ENCODE measurements at places on chromosomes 7 and 10.

- DNase-seq, result no peak
Measured at GRCh38 chr7:94431176-94431575, 36.5 kb downstream of the COL1A2 start.

GRCh38 chr10:79231908-79232307 lies 115.4 kb upstream of the PPIF start:
- DNase-seq, result no peak

DNA sequence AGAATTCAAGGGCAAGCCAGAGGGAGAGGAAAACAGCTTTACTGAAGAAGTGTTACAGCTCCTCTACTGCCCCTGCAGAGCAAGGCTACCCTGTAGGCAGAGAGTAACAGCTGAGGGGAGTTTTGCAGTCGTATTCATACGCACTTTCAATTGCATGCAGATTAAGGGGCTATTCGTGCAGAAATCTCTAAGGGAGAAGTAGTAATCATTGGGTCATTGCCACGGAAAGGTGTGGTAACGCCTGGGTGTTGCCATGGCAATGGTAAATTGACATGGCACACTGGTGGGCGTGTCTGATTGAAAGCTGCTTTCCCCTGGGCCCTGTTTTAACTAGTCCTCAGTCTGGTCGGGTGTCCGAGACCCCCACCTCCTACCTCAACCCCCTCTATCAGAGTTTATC lies 227.2 kb downstream of the NSUN6 start:
- DNase-seq, result no peak

DNA sequence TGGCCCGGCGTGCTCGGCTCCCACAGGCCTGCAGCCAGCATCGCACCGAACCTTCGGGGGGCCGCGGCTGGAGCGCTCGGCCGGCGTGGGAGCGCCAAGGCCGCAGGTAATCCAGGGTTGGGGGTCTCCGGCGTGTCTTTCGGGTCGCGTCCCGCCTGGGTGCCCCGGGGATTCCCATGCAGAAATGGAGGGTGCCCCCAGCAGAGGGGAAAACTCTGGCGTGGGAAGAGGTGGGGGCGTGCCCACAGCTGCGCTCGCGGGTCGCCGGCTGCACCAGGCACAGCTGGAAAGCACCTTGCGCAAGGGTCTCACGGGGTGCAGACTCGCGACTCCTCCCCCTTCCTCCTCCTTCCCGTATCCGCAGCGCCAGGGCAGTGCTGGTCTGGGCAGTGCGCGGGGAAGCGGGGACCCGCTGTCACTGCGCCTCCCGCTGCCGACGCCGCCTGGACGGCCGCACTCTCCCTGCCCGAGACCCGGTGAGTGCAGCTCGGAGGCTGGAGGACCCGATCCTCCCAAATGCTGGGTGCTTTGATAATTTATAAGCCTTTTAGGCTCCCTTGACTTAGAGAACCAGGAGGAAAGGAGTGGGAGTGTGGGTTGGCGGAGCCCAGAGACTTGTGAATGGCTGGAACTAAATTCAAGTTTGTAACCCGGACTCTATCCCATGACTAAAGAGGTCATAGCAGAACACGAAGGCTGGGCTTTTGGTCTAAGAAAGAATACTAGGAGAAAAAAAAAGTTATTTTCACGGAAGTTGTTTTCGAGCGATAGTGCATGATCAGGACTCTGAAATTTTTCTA lies 489 bp downstream of the MAP3K8 start:
- DNase-seq, result peak; percentile 71

DNA sequence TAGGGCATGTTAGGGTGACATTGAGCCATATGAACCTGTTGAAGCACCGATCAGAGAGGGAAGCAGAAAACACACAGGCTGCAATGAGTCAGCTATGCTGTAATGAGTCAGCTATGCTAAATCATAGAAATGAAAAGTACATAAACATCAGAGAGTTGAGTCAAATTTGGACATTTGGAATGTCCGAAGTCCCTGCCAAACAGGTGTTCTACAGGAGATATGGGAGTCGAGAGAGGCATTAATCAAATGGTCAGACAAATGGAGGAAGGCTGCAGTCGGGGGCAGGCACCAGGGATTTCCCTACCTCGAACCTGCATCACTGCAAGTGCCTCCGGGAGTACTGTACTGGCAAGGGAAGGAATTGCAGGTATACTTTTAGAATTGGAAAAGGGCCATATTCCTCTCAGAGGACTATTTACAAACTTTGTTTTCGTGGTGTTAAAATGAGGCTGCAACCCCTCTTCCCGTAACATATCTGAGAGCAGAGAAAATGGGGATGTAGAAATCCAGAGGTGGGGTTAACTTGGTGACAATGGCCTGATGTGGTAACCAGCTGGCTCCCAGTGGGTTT lies 8.8 kb upstream of the ZC3HAV1 start:
- no peak for DNase-seq

DNA sequence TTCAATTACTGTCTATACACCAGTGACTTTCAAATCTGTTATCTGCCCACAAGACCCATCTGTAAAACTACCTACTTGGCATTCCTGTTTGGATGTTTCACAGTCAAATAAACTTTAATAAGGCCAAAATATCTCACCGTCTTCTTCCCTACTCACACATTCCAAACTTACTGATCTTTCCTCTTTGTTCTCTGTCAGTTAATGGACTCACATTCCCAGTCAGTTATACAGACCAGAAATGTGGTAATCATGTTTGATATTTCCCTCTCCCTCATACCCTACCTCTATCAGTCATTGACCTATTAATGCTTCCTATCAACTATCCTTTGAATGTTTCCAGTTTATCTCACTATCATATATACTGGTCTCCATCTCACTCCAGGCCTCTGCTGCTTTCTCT lies 28.5 kb upstream of the HDAC9 start:
- no peak for DNase-seq

GRCh38 chr7:29956487-29956836 lies 33.1 kb downstream of the SCRN1 start:
- DNase-seq, result no peak

DNA sequence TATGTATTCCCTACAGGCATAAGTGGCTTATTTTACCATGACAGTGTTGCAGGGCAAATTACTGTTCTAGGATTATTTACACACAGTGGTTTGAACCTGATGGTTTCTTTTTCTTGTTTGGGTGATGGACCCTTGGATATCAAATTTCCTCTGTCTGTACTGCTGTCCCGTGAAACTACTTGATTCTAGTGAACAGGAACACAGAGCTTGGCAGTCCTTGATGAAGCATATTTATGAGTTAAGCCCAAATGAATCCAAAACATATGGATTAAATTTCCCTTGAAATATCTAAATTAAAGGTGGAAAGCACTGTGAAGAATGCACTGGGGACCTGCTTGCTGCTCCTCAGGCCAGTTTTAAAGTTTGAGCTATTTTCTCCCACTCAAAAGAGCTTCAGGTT lies 635.3 kb downstream of the INHBA start:
- no peak for DNase-seq

- no peak for DNase-seq
Measured at GRCh38 chr10:23834091-23834490, 374.8 kb upstream of the KIAA1217 start.

DNA sequence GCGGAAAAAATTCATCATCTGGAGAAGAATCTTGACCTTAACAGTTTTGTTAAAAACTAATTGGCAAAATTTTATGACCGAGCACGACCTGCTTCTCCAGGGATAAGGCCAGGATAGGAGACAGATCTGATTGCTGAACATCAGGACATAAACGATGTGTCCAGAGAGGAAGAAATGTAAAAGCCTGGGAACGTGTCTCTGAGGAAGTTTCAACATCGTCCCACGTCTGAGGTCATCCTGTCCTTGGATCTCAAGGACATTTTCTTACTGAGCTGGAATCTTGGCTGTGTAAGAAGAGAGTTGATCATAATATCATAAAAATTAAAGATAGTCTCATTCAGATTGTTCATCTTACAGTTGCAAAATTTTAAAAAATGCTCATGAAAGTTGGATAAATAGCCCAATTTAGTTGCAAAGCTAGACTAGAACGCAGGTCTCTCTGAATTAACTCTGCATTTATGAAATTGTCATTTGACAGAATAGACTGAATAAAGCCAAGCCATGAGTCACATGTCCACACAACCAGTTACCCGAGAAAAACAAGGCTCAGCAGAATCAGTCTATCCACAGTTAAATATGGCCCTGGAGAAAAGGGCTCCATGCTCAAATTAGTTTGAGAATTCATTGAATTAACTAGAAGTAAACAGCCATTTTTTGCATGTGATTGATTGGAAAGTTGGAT lies 120.0 kb upstream of the EGFR start:
- no peak for DNase-seq

DNA sequence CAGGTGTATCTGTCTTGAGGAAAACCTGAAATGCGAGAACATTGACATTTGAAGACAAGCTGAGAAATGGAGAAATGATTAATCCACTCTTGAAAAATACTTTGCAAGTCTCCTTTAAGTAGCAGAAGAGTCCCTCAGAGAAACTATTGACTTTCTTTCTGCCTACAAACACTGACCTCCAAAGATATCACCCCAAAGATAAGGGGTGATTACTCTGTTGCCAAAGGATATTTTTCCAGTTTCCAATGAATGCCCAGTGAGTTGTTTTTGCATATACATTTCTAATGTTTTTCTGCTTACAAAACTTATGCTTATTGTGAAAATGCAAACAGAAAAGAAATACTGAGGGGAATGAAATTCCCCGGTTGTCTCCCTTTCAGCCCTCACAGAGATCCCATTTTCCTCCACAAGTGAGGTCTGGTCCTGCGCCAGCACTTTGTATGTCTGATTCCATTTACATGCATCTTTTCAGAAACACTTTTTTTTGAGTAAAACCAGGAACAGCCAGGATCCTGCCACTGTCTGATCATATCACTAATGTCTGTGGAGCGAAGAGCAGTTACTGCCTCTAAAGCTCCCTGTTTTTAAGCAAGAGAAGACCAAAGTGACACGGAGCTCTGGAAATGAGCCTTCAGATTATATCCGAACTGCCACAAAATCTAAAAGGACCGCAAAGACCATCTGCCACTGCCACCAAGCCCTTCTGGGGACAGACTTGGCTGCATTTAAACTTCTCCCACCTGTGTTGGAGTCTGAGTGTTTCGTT lies 82.9 kb upstream of the PDCD4 start:
- DNase-seq, result no peak

GRCh38 chr7:135467207-135467711 lies 42.6 kb downstream of the CNOT4 start:
- no peak for DNase-seq

DNA sequence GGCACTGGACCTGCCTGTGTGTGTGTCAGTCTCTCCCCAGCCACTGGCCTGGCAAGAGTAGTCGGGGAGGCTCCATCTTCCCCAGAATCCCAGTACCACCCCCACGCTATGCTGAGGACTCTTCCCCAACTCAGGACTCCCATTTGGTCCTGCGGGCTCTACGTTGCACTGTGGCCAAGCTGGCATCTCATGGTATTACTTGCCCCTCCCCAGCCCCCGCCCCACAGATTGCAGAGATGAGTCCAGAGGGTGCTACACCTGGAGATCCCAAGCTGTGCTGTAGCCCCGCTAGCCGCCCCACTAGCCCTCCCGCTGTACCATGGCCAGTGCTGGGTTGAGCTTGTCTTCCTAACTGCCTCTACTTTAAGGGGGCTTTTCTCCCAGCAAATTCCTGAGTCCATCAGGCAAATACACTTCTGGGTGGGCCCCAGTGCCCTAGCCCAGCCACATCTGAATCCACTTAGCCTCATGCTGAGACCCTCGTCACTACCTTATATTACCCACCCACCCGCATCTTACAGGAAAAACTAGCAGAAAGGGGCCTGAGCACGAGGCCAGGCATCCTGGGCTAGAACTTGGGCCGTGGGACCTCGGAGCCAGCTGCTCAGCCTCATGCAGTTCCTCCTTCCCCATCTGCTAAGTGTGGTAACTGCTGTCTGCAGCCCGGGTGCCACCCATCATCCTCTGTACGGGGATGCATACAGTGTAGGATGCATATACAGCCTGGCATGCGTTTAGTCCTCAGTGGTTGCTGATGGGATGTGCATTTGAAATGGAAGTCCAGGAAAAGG lies 65.8 kb upstream of the CACUL1 start:
- DNase-seq, result no peak

DNA sequence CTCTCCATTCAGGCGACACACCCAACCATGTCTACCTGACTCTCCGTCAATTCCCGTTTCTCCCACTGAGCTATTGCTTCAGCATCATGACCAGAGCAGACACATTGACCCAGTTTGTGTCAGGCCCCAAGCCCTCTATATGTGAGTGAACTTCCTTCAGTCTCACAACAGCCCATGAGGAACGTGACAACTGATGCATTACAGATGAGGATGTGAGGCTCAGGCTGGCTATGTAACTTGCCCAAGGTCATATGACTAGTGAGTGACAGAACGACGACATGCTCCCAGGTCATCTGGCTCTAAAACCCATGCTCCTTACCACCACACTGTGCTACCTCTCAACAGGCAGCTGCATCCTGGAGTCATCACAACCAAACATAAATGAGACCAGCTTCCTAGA lies 3.7 kb downstream of the TMEM140 start:
- no peak for DNase-seq

DNA sequence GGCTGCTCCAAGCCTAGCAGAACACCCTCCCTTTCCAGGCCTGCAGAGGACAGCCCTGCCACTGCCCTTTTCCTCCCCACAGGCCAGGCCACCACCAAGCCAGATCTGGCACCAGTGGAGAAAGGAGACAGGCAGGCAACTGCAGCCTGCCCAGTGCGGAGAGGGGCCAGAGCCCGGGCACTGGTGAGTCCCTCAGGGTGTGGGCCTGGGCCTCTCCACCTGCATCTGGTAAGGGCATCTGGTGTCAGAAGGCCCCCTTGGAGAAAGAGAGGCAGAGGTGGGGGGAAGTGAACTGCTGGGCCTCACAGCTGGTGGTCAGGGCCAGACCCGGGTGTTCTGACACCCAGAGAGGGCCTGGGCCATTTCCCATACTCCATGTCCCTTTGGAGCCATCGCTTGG lies 27.9 kb downstream of the ZNF783 start:
- no peak for DNase-seq

DNA sequence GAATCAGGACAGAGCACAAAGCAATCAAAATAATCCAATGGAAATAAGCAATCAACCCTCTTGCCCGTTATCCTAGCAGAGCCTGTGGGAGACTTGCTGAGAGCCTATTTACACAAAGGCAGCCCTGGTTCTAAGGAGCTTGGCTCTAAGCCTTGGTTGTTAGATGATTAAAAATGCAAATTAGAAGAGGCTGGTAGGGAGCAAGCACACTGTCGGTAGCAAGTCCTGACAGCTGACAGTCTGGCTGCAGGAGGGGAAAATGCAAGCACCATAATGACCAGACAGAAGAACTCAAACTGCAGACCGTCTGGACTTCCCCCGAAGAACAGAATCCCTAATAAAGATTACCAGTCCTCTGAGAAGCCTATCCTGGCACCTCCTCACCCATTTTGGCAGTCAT lies 131.8 kb upstream of the CTTNBP2 start:
- no peak for DNase-seq

DNA sequence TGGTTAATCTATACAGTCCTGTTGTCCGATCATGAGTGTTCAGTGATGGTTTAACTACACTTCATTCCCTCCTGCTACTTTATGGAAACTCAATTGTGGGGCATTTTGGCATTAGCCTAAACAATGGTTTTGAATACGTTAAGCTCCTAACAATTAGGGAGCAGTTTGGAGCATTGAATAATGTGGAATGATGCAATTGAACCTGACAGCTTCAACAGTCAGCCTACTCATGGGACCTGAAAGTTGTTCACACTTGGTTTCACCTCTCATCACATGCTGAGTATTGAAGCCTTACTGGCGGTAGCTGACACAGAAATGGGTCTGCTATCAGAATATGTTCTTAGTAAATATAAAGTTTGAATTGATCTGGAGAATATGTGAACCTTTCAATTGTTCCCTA lies 186.1 kb downstream of the MLLT10 start:
- DNase-seq, result no peak

GRCh38 chr10:89295597-89295996 lies 6.2 kb upstream of the IFIT2 start:
- no peak for DNase-seq

- no peak for DNase-seq
Measured at GRCh38 chr7:106225856-106226255, 58.9 kb downstream of the NAMPT start.
